Thyroid gland (tissue), 4 donors: ENCODE measurements at places on chromosomes 2 and 18. TPM values are rescaled to one million over a fixed set of nuclear protein-coding genes. Genes with fewer than 3 reads are reported as not detected.
A peak's percentile ranks its signal among the peaks of the same experiment; 100 is the strongest.

DNA sequence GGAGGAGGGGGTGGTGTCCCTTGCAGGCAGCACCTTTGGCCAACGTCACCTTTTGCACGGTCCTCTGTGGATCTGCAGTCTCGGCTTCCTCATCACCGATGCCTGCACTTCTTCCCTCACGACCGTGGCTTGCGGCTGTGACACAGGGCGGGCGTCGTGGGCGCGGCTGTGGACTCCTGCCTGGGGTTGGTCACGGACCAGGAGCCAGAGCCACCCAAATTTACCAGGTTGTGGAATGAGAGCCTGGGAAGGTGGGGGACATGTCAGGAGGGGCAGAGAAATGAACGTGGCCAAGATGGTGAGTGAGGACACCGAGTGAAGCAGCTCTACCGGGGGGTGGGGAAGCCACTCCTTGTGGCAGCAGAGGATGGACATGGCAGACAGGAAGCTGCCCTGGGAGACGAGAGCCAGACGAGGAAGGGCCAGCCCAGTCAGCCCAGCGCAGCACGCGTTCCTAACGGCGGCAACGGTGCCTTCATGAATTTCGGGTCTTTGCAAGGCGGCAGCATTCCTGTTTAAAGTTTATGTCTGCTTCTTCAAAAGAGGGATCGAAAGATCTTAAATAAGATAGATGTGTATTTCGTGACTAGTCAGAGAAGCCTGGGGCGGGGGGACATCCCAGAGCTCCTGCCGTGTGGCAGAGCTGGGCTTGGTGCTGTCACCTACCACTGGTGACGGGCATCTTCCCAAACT is 84.2 kb downstream of the LRRFIP1 start:
- no peak for DNase-seq
- H3K36me3 ChIP-seq, result no peaks in the 10 kb centered on the region
- no peaks in the 10 kb centered on the region for H3K27me3 ChIP-seq
- no peak overlapping the region for H3K4me3 ChIP-seq
- H3K4me1 ChIP-seq, result peaks cover 17% of the 10 kb centered on the region

- DNase-seq, result no peak
- no peaks in the 10 kb centered on the region for H3K27me3 ChIP-seq
- H3K27ac ChIP-seq, result no peak overlapping the region
- H3K4me3 ChIP-seq, result no peak overlapping the region
- H3K4me1 ChIP-seq, result peaks cover 13% of the 10 kb centered on the region
Measured at GRCh38 chr2:129293326-129293725, 686.1 kb upstream of the RAB6C start.

DNA sequence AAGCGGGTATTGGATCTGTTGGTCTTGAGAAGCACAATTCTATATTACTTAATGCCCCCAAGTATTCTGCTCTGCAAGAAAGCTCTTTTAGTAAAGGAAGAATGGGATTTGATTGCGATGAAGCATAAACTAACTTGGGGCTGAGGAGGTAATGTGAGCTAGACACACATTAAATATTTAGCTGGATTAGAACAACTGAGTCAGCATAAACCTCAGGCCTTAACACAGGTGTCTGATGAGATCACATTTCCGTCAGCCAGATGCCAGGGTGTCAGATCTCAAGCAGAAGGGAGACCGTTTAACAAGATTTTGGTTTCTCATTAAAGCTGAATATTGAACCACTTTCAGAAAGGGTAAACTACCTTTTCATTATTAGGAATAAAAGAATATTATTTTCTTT is 94.5 kb downstream of the GYPC start:
- H3K27ac ChIP-seq, result no peak overlapping the region
- H3K4me1 ChIP-seq, result no peaks in the 10 kb centered on the region
- DNase-seq, result no peak
- no peaks in the 10 kb centered on the region for H3K36me3 ChIP-seq
- H3K4me3 ChIP-seq, result no peak overlapping the region
- no peaks in the 10 kb centered on the region for H3K27me3 ChIP-seq

GRCh38 chr2:219437690-219438206 is 3.1 kb downstream of the SPEG start:
- no peaks in the 10 kb centered on the region for H3K36me3 ChIP-seq
- H3K4me1 ChIP-seq, result peaks cover 10% of the 10 kb centered on the region
- H3K4me3 ChIP-seq, result no peak overlapping the region
- H3K27me3 ChIP-seq, result peaks cover 20% of the 10 kb centered on the region
- no peak overlapping the region for H3K27ac ChIP-seq
- no peak for DNase-seq

- no peaks in the 10 kb centered on the region for H3K36me3 ChIP-seq
- no peak for DNase-seq
- no peaks in the 10 kb centered on the region for H3K27me3 ChIP-seq
- H3K4me1 ChIP-seq, result peaks cover 17% of the 10 kb centered on the region
Measured at GRCh38 chr2:222798528-222798927, 62.3 kb upstream of the ACSL3 start.

DNA sequence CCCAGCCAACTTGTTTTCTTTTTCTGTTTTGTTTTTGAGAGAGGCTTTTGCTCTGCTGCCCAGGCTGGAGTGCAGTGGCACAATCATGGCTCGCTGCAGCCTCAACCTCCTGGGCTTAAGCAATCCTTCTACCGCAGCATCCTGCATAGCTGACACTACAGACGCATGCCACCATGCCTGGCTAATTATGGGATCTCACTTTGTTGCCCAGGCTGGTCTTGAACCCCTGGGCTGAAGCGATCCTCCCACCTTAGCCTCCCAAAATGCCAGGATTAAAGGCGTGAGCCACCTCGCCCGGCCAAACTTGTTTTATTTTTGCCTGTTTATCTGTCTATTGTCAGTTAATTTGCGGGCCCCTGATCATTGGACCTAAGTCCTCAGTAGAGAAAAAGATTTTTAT is 61.6 kb upstream of the MSH6 start:
- no peak overlapping the region for H3K4me3 ChIP-seq
- H3K27ac ChIP-seq, result no peak overlapping the region
- H3K36me3 ChIP-seq, result no peaks in the 10 kb centered on the region
- no peak for DNase-seq
- no peaks in the 10 kb centered on the region for H3K27me3 ChIP-seq

- no peak for DNase-seq
- H3K4me1 ChIP-seq, result no peaks in the 10 kb centered on the region
- H3K27me3 ChIP-seq, result no peaks in the 10 kb centered on the region
- no peak overlapping the region for H3K27ac ChIP-seq
- no peak overlapping the region for H3K4me3 ChIP-seq
- H3K36me3 ChIP-seq, result no peaks in the 10 kb centered on the region
Measured at GRCh38 chr18:42640160-42640559, 475.3 kb downstream of the RIT2 start.

- peak; percentile 75 for DNase-seq
- H3K4me1 ChIP-seq, result peaks cover 18% of the 10 kb centered on the region
- H3K36me3 ChIP-seq, result no peaks in the 10 kb centered on the region
- H3K27ac ChIP-seq, result peak overlapping the region; percentile 2
Measured at GRCh38 chr2:172931918-172932520, 143.6 kb upstream of the MAP3K20 start.

DNA sequence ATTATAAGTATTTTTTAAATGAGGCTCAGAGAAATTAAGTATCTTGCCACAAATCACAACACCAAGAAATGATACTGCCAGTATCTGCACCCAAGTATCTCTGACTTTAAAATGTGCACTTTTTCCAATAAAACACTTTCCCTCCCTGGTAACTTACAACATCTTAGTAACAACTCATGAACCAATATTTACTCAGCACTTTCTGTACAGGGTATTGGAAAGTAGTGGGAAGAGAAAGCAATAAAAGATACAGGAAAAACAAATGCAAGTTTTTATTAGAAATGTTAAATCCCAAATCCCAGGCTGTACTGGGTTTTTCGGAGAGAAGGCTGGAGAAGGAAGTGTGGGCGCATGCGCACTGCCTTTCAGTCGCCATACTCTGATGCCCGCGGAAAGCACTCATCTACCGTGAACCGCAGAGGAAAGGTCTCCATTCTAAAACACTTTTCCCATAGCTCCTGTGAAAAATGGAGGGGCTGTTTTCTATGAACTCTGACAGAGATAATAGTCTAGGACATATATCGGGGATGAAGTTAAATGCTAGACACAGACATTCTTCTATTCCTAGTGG is 52.1 kb downstream of the L3MBTL4 start:
- H3K27me3 ChIP-seq, result no peaks in the 10 kb centered on the region
- no peaks in the 10 kb centered on the region for H3K36me3 ChIP-seq
- H3K4me3 ChIP-seq, result no peak overlapping the region
- H3K4me1 ChIP-seq, result peaks cover 16% of the 10 kb centered on the region
- no peak overlapping the region for H3K27ac ChIP-seq
- DNase-seq, result no peak

DNA sequence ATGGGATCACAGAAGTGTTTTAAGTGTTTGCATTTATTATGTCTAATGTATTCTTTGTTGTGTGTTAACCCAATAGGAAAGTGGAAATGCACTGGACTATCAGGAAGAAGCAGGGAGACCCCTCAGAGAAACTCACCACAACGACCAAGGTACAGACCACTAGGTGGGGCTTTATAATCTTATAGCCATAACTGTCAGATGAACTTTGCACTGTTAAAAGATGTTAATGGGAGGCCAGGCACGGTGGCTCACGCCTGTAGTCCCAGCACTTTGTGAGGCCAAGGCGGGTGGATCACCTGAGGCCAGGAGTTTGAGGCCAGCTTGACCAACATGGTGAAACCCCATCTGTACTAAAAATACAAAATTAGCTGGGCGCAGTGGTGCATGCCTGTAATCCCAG is 73.2 kb downstream of the SUMO1 start:
- H3K4me1 ChIP-seq, result no peaks in the 10 kb centered on the region
- H3K27ac ChIP-seq, result no peak overlapping the region
- no peak for DNase-seq
- no peaks in the 10 kb centered on the region for H3K27me3 ChIP-seq

DNA sequence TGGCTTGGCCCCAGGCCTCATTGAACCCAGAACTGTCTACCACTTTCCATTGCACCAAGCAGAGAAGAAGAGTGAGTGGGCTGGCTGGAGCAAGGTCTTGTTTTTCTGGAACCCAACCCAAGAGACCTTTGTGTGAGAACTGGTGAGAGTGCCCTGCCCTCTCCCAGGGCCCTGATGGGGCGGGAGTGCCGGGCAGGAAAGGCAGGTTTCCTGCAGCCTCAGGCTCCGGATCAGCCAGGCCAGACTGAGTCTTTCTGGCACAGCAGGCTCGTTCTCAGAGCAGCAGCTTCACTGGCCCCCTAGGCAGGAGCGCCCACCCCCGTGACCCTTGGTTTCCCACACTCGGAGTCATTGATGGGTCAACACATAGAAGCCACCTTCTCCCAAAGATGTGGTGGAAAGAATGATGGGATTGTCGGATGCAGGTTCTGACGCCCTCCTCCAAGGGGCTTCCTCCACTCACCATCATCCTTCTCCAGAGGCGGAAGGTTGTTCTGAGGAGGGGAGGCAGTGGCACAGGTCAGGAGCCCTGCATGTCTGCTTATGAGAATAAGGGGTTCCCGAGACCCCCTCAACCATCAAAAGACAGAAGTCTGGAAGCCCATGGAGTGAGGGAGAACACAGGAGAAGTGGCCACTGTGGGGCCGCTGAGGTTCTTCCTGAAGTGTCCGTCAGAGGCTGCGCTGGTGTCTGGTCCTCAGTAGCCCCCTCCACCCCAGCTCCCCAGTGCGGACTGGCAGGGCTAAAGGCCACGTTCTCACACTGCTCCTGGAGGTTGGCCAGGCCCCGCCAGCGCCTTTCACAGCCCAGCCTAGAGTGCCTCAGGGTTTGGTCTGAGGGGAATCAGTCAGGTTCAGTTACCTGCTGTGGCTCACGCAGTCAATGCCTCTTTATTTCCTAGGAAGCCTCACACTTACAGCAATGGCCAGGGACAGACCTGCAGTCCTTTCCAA is 62.8 kb upstream of the LAPTM4A start:
- H3K36me3 ChIP-seq, result no peaks in the 10 kb centered on the region
- H3K4me1 ChIP-seq, result no peaks in the 10 kb centered on the region
- H3K27ac ChIP-seq, result no peak overlapping the region
- DNase-seq, result no peak
- H3K4me3 ChIP-seq, result no peak overlapping the region
- H3K27me3 ChIP-seq, result no peaks in the 10 kb centered on the region

DNA sequence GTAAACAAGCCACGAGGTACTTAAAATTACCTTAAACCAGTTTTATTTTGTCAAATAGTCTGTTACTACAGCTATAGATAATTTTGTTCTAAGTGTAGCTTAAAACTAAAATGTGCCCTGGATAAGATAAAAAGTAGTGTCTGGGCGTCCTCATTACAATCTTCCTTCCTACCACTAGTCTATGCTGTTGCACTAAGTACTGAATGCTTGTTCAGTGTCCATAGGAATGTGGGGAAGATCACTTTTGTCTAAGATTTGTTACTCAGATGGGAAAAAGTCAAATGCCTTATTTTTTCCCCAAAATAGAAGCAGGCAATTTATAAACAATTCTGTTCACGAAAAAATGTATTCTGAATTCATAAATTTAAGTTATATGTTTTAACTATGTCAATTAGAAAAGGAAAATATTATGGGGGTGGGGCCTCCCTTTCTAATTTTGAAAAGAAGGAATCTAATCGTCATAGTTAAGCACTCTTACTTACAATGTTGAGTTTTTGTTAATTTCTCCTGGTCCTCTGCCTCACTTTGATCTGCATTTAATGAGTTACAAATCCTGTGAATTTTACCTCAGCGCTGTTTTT is 140.4 kb upstream of the VRK2 start:
- no peak overlapping the region for H3K4me3 ChIP-seq
- H3K27me3 ChIP-seq, result no peaks in the 10 kb centered on the region
- no peak for DNase-seq
- H3K27ac ChIP-seq, result no peak overlapping the region

DNA sequence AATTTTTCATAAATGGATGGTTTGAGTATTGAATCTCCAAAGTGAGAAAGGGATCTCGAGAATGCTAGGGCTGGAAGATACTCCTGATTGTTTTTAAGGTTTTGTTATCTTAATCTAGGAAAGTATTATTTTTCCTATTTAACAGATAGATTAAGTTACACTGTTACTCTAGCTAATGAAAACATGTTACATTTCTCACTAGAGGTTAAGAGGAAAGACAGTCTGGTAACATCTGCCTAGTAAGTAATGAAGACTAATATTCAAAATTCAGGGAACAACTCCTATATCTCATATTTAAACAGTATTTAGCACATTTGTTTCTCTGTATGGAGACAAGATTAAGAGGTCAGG is 2.0 kb downstream of the GALNT3 start:
- no peaks in the 10 kb centered on the region for H3K36me3 ChIP-seq
- H3K27ac ChIP-seq, result no peak overlapping the region
- H3K27me3 ChIP-seq, result no peaks in the 10 kb centered on the region
- DNase-seq, result no peak

DNA sequence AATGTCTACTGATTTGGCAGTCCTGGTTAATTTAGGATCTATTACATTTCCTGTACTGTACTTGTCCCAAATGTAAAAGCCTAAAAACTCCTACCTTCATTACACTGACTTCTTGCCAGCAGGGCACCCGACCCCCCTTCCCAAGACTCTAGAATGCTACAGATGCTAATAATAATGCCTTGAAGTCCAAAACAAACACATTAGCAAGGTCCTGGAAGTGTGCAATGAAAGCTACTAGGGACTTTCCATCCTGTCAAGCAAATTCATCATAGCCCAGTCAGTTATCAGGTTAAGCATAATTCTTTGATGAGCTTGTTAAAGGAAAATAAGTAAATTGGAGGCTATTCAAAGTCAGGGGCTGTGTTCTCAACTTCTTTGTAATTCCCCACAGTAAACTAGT is 115.3 kb upstream of the RBBP8 start:
- no peak for DNase-seq
- H3K27me3 ChIP-seq, result no peaks in the 10 kb centered on the region
- no peaks in the 10 kb centered on the region for H3K36me3 ChIP-seq
- H3K4me1 ChIP-seq, result no peaks in the 10 kb centered on the region
- H3K27ac ChIP-seq, result no peak overlapping the region

Gene CSRNP3
- total RNA-seq, result 16.5 TPM

Gene PLCL1
- total RNA-seq, result 9.1 TPM

Gene CGREF1
- not detected for total RNA-seq

Gene ABCB11
- 0.11 TPM for total RNA-seq

Gene TM4SF20
- total RNA-seq, result not detected

Gene GATA6
- 14.4 TPM for total RNA-seq
